Activated T-helper 9 cell treated with anti-CD3 and anti-CD28 coated beads, Interleukin-2, amount 50 U/mL, for 16 hours (primary cell): ENCODE measurements at places on chromosomes 5 and 9.

DNA sequence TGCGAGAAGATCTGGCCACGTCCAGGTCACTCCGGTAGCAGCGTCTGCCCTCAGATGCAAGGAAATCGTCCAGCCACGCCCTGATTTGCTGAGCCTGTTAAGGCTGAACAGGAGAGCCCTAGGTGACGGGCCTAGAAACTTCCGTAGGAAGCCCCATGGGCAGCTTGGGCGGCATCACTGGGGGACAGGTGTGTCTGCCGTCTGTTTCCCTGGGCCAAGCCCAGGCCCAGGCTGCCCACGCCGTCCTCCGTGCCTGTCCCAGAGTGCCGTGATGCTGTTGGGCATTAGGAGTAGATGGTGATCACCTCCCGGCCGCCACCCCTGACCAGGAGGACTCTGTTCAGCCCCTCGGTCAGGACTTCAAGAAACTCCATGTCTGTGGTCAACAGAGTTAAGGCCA is 43.5 kb downstream of the NKD2 start:
- no peak for DNase-seq

- no peak for DNase-seq
Measured at GRCh38 chr5:121319292-121319691, 532.4 kb upstream of the FTMT start.

DNA sequence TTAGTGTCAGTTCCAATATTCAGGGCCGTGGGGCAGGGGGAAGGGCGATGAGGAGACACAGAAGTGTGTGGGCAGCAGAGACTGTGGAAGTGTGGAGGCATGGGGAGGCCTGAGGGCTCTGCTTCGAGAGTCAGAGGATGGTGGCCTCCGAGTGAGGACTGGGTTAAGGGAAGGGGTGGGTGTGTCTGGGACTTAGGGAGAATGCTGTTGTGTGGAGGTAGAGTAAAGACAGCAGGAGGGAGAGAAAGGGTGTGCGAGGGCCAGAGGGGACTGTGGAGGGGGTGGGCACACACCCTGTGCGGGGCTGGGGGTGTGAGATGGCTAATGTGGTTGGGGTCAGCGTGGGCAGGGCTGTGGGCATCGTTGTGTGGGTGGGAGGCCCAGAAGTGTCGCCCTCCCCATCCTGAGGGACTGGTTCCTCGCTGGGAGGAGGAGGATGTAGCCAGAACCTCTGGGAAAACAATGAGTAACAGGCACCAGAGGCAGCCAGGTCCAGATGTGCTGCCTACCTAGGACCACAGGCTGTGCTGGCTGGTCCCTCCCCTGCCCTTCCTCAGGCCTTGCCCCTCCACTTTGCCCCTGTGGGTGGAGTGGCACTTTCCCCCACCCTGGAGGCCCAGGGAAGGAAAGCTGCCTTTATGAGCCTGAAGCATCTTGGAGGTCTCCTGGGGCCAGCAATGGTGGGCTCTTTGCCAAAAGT is 4.2 kb downstream of the USP20 start:
- DNase-seq, result no peak

DNA sequence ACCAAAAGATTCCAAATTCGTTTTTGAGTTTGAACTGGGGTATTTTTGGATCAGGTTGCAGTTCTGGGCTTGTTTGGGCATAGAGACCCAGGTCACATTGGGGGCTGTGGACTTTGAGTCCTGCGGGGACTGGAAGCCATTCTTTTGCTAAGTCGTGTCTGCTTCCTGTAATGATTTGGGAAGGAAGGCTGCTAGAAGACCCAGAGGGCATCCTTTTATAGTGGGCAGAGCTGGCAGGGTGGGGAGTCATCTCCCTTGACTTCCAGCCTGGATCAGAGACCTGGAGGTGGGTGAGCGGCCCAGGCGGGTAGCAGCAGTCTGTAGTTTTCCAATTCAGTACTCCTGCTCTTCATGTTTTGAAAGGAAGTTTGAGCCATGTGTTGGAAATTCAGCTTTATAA is 11.3 kb downstream of the ZNF618 start:
- DNase-seq, result no peak

GRCh38 chr5:149448831-149449714 is 70.0 kb upstream of the IL17B start:
- DNase-seq, result no peak

GRCh38 chr5:57527870-57528269 is 45.3 kb upstream of the ACTBL2 start:
- no peak for DNase-seq

- DNase-seq, result no peak
Measured at GRCh38 chr9:15116130-15116580, 190.9 kb downstream of the TTC39B start.

- DNase-seq, result no peak
Measured at GRCh38 chr5:107213025-107213424, 457.7 kb downstream of the EFNA5 start.

DNA sequence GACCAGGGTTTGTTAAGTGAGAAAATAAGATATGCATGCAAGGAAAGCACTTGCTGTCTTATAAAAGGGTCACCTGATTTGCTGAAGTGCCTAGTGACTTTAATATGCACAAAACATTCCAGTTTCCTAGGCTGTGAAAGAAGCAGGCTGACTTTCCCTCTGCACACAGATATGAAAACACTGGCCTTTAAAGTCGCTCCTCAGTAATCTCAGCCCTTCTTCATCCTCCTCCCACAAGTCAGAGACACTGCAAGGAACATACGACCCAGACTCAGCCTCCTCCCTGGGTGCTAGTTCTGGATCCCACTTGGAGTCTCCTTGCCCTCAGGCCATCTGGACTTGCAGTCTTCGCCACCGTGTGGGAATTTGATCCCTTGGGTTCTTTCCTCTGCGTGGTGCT is 166.1 kb downstream of the CFAP90 start:
- DNase-seq, result no peak

DNA sequence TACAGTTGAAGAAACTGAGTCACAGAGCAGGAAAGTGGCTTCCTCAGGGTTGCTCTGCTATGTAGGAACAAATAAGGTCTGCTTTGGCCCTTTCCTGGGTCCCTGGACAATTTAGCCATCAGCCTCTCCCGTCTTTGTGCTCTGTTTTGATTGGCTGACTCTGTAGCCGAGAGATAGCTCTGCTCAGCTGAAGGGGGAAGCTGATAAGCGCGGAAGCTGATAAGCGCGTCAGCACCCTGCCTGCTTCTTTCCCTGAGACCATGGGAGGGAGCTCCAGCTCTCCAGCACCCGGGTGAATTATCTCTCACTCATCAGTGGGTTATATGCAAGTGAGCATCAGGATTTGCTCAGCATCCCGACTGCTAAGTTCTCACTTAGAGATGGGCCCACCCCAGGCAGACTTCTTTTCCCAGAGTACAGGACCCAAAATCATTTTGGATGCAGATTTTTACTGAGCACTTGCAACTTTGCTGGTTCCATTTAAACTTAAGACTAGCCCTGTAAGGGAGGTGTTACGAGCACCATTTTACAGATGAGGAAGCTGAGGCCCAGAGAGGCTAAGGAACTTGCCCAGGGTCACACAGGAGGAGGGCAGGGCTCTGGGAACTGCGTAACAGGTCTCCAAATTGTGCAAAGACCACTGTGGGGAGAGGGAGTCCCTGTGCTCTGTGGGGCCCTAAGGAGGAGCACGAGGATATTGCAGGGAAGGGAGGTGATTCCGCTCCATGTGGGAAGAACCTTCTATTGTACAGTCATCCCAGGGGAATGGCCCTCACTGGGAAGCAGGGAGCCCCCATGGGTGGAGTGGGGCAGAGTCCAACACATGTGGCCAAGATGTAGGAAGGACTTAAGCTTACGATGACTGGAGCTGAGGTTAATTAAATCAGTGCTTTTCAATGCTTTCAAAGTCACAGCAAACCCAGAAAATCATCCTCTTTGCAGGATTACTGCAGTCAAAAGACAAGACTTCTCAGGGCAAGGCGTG is 83.7 kb upstream of the ORM1 start:
- DNase-seq, result no peak
